Kidney epithelial cell (primary cell): ENCODE measurements at places on chromosomes 12 and 14.

- DNase-seq: peak; percentile 73
Observed at GRCh38 chr12:2294651-2295475, 242.1 kb downstream of the CACNA1C start.

- peak; percentile 88 for DNase-seq
Observed at GRCh38 chr14:22824711-22825359, 4.9 kb upstream of the MRPL52 start.

DNA sequence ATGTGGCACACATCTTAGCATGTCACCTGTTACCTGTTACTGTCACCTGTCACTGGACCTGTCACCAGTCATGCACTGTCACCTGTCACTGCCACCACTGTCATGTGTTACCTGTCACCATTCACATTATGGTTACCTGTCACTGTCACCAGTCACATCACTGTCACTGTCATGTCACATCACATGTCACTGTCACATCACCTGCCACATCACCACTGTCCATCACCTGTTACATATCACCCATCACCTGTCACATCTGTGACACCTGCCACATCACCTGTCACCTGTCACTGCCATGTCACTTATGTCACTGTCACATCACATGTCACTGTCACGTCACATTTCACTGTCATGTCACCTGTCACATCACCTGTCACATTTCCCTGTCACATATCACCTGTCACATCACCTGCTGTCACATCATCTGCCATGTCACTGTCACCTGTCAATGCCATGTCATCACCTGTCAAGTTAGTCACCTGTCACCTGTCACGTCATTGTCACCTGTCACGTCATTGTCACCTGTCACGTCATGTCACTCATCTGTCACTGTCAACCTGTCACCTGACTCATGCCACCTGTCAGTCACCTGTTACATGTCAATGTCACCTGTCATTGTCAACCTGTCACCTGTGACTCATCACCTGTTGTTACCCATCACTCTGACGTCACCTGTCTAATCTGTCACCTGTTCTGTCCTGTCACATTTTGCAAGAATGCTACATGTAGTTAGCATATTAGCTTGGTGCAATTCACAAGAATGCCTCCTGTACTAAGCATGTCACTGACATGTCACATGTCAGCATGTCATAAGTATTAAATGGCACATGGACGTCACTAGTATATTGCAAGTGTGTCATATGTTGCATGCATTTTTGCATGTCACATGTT is 29.0 kb upstream of the TESC start:
- DNase-seq: no peak

DNA sequence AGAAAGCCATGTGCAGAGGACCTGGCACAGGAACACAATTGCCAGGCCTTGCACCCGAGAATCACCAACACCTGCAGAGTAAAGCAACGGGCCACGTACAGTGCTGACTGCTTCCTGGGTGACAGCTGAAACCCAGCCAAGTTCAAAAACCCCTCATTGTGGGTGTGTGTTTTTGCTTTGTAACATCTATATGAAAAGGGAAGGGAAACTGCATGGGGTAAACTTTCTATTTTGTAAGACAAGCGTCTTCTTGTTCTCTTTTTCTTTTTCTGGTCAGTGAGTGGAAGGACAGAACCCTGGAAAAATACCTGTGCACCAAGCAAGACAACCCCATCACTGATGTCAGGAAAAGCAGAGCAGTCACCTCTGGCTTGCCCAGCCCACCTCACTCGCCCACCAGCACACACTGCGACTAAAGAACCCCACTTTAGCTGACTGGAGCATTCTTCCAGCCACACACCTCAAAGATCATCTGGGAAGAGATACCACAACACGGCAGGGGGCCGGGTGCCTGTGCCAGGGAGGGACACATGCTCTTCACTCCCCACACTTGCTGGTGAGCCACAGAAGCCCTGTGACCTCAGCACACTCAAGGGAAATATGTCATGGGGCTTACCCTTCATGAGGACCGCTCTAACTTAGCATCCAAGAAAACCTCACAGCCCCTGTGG is 172.3 kb downstream of the NDUFA12 start:
- DNase-seq: no peak

DNA sequence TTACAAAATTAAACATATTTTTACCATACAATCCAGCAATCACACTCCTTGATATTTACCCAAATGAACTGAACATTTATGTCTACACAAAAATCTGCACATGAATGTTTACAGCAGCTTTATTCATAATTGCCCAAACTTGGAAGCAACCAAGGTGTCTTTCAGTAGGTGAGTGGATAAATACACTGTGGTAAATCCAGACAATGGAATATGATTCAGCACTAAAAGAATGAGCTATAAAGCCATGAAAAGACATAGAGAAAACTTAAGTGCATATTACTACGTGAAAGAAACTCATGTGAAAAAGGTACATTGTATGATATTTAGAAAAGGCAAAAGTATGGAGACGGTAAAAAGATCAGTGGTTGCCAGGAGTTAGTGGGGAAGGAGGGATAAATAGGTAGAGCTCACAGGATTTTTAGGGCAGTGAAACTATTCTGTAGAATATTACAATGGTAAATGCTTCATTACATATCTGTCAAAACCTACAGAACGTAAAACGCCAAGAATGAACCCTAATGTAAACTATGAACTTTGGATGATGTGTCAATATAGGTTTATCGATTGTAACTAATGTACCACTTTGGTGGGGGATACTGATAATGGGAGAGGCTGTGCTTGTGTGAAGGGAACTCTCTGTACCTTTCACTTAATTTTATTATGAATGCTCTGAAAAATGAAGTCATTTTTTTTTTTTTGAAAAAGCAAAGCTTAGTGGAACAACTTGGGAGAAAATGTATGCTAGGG is 295.7 kb downstream of the CEP128 start:
- no peak for DNase-seq

DNA sequence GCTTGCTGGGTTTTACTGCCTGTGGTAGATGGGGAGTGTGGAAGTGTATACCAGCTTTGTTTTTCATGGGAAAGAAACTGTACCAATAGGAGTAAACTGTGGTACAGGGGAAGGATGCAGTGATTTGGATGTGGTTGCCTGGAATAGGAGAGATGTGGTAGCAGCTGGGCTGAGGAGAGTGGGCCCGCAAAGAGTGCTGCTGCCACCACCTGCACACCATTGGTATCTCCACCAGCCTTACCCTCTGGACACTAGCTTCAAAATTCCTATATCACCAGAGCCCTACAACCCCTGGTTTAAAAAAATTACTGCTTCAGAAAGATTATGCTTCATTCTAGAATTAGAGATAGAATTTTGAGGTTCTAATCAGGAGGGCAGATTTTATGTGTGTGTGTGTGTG is 53.6 kb downstream of the AKAP6 start:
- DNase-seq: no peak

DNA sequence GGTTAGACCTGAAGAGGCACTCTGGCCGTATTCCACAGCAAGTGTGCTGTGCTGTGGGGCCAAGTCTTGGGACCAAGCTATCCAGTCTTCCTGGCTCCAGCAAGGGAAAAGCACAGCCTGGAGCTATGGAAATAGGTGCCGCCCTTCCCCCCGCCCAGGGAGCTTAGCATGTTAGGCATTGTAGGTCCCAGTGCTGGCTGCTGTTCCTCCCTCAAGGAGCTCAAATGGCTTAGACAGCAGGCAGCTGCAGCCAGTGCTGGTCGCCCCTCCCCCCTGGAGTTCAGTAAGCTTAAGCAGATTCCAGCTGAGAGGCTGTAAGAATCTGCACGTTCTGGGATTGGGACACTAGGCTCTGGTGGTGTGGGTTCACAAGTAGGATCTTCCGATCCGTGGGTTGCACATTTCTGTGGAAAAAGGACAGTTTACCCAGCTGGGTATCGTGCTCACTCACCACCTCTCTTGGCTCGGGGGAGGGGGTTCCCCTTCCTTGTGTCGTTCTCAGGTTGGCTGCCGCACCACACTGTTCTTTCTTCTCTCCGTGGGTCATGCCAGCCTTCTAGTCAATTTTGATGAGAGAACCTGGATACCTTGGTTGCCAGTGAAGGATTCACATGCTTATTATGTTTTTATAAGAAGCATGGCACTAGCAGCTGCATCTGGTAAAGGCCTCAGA is 127.3 kb downstream of the CNTN1 start:
- no peak for DNase-seq

DNA sequence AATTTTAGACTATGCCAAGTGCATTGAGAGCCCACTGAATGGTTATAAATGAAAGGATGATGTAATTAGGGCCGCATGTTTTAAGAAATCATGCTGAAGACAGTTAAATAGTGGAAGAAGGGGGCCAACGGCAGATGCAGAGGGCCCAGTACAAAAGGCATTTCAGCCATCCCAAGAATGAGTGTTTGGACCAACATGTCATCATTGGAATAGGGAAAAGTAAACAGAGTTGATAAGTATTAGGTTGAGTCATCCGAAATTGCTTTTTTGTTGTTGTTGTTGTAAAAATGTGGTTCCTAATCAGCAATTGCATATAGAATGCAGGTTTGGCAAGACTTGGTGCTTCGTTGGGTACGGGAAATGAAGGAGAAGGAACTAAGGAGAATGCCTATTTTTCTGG is 29.5 kb downstream of the BMP4 start:
- no peak for DNase-seq

DNA sequence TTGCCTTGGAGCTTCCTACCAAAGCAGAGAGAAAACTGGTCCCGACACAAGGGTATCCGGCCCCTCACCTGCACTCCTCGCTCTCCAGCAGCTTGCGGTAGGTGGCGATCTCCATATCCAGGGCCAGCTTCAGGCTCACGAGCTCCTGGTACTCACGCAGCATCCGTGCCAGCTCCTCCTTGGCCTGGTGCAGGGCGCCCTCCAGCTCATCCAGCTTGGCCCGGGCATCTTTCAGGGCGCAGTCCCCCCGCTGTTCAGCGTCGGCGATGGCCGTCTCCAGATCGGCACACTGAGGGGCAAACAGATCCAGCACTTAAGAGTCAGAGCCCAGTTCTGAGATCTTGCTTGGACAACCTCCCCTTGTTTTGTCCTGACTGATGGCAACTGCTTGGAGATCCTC is 13.7 kb downstream of the KRT72 start:
- DNase-seq: no peak

- no peak for DNase-seq
Observed at GRCh38 chr14:96256407-96256806, 397 bp downstream of the BDKRB1 start.

- no peak for DNase-seq
Observed at GRCh38 chr12:120874547-120875245, 29.5 kb downstream of the SPPL3 start.

- no peak for DNase-seq
Observed at GRCh38 chr12:9943240-9943639, 11.1 kb upstream of the CLEC2A start.

GRCh38 chr12:78878459-78878858 is 13.9 kb downstream of the SYT1 start:
- DNase-seq: no peak

- no peak for DNase-seq
Observed at GRCh38 chr12:66491853-66492252, 187.0 kb downstream of the GRIP1 start.

DNA sequence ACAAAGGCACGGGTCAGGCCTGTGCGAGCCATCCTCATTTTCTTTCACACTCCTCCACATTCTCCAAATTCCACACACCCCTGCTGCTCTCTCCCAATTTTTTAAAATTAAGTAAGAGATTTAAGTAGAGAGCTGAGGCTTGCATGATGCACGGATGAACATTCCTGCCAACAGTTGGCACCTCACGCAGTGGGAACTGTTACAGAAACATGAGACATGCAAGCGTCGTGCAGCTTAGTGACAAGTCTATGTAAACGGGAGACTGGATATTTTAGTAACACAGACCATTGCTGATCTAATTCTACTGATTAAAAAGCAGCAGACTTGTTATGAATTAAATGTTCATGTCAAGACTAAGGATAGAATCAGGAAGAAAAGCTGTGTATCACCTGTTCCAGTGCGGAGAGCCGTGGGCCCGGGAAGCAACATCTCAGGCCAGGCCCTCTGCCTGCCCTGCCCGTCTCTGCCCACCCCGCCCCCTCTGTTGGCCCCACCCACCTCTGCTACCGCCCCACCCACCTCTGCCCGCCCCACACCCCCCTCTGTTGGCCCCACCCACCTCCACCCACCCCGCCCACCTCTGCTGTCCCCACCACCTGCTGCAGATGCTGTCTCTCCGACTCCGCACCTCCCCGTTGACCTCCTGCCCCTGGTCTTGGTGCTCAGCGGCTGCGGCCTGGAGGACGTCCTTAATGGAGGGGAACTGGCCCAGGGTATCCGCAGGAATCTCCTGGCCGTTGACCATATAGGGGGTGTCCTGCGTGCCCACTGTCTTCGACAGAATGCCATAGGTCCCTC is 21.2 kb downstream of the GOLGA3 start:
- no peak for DNase-seq

DNA sequence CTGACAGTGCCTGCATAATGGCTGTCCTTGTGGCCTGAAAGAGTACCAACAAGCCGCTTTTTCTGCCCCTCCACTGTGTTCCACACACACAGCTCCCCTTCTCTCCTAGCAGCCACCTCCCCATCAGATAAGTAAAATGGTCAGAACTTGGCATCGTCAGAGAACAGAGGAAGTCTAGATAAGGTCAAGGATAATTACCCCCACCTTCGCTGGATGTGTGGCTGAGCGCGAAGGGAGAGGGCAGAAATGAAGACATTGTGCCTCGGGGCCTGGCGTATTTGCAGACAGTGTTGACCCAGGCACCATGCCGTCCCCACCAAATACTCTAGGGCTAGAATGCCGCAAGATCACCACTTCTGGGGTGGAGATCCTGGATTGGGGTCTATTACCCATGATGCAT is 30.6 kb downstream of the FBXO21 start:
- no peak for DNase-seq

DNA sequence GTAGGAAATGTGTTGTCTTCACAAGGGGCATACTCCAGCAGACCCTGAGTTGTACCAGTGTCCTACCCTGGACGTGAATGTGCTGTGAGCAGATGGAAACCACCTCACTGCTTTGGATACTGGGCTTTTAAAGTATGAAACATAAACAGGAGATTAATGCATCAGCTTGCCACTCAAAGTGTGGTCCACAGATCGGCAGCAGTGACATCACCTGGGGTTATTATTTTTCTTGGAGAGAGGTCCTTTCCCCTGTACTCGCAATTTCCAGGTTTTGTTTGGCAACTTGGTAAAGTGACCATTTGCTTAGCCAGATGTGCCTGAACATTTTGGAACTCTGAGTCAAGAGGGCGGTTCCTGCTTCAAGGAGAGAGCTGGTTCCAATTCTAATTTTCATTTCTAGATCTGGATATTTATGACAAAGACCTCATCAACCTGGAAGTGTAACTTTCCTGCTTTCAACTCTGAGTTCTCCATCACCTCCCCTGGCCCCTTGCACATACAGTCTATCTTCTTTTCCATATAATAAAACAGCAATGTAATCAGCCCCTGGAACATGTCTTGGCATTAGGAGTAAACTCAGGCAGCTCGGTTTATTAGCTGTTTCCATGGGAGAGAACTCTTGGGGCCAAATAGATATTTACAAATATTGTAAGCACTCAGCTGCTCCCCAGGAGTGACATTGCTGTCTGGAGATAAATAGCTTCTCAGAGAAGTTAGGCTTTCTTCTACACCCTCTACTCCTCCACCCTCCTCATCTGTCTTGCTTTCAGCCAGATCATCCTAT is 237.0 kb upstream of the TBX3 start:
- DNase-seq: no peak

GRCh38 chr14:71607056-71607455 is 325.2 kb upstream of the RGS6 start:
- no peak for DNase-seq
